Brain (organoid and tissue), 16 donors: ENCODE measurements at places on chromosomes 2 and 18. TPM values are rescaled to one million over a fixed set of nuclear protein-coding genes. Genes with fewer than 3 reads are reported as not detected.

DNA sequence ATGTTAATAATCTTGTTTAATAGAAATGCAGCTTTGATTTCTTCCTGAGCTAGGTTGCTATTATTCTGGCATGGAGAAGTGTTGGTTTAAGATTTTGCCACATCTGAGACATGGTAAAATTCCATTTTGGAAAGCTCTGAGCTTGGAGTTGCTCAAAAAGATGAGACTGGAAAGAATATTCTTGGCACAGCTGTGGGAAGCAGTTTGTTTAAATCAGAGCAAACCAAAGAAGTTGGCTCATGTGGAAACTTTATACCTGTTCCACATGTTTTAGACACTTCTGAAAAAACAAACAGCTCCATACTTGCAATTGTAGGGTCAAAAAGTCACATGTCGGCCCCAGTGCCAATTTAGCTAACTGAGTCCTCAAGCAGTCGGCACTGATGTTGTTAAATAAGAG, 116.6 kb downstream of the SLC4A3 start:
- DNase-seq, result no peak

DNA sequence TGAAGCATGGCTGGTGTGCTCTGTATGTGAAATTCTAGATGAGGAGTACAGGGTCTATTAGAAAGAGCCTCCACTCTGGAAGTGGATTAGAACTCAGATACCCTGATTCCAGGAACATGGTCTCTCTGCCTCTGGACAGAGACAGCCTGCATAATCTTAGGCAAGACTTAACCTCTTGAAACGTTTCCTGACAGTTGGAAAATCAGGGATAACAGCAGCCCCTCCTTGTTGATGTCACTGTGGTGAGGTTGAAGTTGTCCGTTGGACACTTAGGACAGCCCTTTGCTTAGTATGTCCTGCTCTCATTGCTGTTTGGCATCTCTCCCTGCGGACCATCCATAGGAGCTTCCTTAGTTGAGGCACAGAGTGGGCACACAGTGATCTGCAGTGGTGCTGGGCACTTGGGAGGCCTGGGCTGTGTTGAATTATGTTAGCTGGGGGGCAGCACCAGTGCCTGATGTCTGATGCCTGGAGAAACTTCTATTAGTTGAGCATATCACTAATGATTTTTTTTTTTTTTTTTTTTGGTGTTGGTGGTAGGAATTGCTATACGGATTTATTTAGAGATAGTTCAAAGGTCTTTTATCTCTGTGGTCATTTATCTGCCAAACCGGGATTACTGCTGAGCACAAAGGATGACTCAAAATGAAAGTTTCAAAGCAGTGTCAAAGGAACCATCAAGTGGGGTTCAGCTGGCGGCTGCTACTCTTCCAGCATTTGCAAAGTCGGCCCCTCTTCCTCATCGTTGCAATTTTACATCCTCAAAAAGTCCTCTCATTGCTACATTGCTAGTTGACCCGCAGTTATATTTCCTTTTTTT, 28.8 kb downstream of the SETBP1 start:
- peak; percentile 80 for DNase-seq

- DNase-seq, result no peak
Measured at GRCh38 chr18:38933322-38933721, 1367.7 kb upstream of the CELF4 start.

DNA sequence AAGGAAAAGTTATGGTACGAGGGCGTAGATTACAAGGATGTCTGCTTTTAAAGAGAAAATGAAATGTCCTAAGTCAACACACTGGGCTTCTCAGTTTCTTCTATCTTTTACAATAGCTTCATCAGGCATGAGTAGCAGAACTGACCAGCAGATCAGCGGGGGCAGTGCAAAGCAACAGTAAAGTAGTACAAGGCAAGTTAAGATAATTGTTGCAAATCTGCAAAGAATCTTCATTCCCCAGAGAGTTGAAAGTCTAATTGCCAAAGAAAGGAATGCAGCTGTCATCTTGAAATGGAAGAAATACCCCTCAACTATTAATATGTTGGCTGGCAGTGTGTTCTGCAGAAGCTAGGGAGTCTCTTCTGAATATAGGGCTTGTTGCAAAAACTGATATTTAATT, 60.2 kb upstream of the SLC39A10 start:
- DNase-seq, result no peak

GRCh38 chr18:42039396-42039795, 84.4 kb downstream of the PIK3C3 start:
- DNase-seq, result no peak

- DNase-seq, result no peak
Measured at GRCh38 chr2:152525277-152525838, 190.4 kb downstream of the FMNL2 start.

The MGAT4A gene
- 8.3 TPM for polyA plus RNA-seq

GRCh38 chr2:28161466-28161865, 231.2 kb upstream of the FOSL2 start:
- no peak for DNase-seq

GRCh38 chr18:5895299-5895875, at the start of gene TMEM200C:
TSS of gene TMEM200C (minus strand) at chr18:5895522. CDS start at chr18:5892063, 3,459 bp downstream.
- DNase-seq, result peak; percentile 81

GRCh38 chr2:198173242-198173641, 368.8 kb downstream of the PLCL1 start:
- DNase-seq, result peak; percentile 69
